Bronchial epithelial cell (primary cell): ENCODE measurements at places on chromosomes 5 and 9. TPM values are rescaled to one million over a fixed set of nuclear protein-coding genes. Genes with fewer than 3 reads are reported as not detected.

Gene DMRT3
- total RNA-seq, result not detected in 2 replicates

Gene RASEF
- 9.2 and 14.2 TPM in 2 replicates for total RNA-seq

Gene WHRN
- total RNA-seq, result 0.53 and 0.77 TPM in 2 replicates

Gene LOX
- total RNA-seq, result 1.4 and 1.8 TPM in 2 replicates

Gene NUTM2G
- not detected in 2 replicates for total RNA-seq

Gene ANGPTL2
- total RNA-seq, result 0.13 and 0.79 TPM in 2 replicates

Gene IRX4
- under 0.01 and 1.1 TPM in 2 replicates for total RNA-seq

Gene RMI1
- total RNA-seq, result 3.7 and 4.7 TPM in 2 replicates

Gene TEX10
- 22.9 and 30.0 TPM in 2 replicates for total RNA-seq

Gene PCDHA1
- under 0.01 TPM in 1 of 2 replicates, not detected in the other for total RNA-seq

DNA sequence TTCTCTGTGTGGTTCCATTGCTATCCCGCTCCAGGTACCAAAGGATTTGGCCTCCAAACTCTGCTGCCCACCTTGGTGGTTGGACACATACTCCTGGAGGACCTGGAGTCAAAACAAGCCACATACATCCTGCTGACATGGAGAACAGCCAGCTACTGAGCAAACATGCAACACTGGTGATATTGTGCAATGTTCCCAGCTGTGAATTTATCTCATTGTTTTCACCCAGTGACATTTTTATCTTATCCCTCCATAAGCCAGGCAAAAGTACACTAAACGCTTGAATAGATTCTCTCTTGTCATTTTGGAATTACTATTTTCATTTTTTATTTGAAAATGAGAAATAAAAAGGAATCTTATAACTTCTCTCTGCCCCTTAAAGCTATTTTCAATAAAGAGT lies 11.1 kb upstream of the CTSL start:
- peak; percentile 68 for DNase-seq

DNA sequence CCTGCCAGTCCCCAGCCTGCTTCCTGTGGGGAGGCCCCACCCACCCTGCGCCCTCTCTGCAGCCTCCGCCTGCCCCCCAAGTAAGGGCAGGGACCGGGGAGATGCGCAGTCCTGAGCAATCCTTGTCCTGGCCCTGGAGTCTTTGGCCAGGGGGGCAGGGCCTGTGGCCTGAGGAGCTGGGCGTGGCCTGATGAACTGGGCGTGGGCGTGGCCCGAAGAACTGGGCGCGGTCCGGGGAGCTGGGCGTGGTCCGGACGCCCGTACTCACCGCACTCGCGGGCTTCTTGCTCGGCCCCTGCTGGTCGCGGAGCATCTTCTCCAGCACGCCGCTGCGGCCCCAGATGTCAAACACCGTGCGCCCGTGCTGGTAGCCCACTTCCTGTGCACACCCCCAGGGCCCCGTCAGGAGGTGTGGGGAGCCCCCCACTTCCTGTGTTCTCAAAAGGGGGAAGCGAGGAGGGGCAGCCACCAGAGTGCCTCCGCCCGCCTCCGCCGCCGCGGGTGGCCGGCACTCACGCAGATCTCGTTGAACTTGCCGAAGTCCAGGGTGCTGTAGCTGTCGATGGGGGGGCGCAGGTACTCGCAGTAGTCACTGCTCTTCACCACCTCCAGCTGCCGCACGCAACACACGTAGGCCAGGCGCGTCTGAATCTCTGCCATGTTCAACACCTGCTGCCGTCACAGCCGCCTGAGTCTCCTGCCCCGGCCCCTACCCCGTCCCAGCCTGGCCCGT lies 2.7 kb upstream of the NSMF start:
- DNase-seq, result no peak

GRCh38 chr9:107154766-107155165 lies 128.3 kb upstream of the RAD23B start:
- DNase-seq, result no peak

- peak; percentile 84 for DNase-seq
These were observed 77.0 kb downstream of the ZCCHC7 start for GRCh38 chr9:37197158-37198038.

GRCh38 chr9:137218754-137219271 lies 3.2 kb downstream of the RNF208 start:
- DNase-seq, result peak; percentile 42

DNA sequence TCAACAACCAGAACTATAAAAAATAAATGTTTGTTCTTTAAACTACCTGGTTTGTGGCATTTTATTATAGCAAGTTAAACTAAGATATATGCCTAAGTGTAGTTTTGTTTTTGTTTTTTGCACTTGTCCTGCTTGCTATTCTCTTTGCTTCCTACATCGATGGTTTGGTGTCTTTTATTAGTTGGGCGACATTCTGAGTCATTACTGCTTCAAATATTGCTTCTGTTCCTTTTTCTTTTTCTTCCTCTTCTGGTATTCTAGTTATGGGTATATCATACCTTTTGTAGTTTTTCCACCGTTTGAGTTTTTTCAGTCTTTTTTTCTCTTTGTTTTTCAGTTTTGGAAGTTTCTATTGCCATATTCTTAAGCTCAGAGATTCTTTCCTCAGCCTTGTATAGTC lies 86.9 kb downstream of the MACIR start:
- DNase-seq, result no peak

- no peak for DNase-seq
These were observed 356.8 kb downstream of the SPOCK1 start for GRCh38 chr5:137142346-137142745.

DNA sequence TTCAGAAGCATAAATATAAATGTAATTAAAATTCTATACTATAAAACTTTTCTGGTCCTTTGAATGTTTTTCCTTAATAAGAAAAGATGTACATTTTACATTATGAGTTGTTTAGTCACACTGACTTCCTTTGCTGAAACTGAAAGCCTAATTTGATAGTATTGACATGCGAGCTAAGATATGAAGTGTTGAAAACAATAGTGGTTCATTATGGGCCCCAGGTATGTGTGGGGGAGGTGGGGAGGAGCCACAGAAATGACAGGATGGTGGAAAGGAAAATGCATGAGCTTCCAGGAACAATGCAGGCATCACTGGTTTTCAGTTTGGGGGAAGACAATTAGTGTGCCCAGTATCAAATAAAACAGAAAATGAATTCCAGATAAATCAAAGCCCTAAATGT lies 35.4 kb upstream of the RLN1 start:
- peak; percentile 43 for DNase-seq

GRCh38 chr9:87776481-87777379 lies 50.8 kb downstream of the CTSL start:
- no peak for DNase-seq

DNA sequence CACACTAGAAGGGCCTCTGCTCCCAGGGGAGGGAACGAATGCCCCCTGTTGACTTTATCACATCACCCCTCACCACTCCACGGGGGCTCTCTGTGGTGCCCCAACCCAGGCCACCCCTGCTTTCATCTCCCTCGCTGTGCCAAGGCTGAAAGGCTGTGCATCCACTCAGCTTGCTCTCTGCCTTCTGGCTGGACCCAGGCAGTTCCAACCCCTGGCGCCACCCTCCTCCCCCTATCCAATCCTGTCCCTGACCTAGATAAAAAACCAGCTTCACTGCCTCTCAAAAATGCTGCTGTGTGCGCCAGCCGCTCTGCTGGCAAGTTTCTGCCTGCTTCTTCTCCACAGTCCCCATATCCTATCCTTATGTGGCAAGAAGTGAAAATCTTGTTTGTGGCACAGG lies 22.4 kb upstream of the CORO2A start:
- DNase-seq, result no peak

- no peak for DNase-seq
These were observed 689 bp upstream of the GLRA1 start for GRCh38 chr5:151925340-151925739.

DNA sequence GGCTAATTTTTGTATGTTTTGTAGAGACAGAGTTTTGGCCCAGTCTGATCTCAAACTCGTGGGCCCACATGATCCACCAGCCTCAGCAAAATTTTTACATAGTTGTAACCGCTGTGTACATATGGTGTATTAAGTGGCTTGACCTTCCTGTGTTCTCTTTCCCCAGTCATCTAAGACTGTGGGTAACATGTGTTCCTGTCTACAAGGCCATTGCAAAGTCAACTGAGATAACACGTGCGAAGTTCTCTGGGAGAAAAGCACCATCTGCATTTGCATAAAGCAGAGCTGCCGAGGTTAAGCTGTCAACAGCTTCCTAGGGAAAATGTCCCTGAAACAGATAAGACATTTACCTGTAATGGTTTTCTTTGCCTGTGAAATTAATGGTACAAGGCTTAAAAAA lies 273.7 kb downstream of the FANCC start:
- DNase-seq, result no peak

- no peak for DNase-seq
These were observed 22.2 kb upstream of the TRAF1 start for GRCh38 chr9:120948824-120949223.

GRCh38 chr9:127180457-127181314 lies 58.3 kb upstream of the ANGPTL2 start:
- no peak for DNase-seq

GRCh38 chr5:111251921-111252320 lies 27.7 kb downstream of the CAMK4 start:
- no peak for DNase-seq

DNA sequence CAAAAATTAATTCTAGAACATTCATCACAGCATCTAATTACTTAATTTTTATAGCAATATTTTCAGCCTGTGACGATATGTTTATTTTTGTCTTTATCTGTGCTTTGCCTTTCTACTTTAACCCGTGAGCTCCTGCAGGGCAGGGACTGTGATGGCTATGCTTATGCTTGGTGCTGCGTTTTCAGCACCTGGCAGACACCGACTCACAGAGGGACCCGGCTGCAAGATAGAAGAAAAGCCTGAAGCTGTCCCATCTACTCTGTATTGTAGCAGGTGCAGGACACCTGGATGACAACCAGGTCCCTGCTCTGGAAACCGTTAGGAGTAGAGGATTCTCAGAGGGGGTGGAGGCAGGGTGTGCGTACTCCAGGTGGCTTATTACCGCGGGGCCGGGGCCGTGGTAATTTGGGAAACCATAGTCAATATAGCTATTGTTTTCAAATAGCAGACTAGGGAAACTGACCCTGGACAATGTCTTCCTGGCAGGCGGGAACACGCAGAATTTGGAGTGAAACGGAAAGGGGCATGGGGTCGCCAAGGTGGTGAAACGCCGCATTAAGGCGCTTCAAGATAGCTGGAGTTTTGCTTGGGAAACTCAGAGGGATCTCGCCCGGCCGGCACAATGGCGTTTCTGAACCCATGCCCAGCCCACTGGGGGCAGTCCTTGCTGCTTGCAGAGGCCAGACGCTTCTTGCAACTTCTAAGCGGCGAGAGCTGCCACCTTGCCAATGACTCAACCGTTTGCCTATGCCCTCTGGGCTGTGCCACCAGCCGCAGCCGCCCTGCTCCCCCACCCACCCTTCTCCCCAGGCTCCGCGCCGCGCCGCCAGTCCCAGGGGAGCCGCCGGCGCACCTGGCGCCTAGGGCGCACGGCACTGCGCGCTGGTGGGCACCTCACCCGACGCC lies 140.1 kb upstream of the PALM2AKAP2 start:
- DNase-seq, result peak; percentile 53

DNA sequence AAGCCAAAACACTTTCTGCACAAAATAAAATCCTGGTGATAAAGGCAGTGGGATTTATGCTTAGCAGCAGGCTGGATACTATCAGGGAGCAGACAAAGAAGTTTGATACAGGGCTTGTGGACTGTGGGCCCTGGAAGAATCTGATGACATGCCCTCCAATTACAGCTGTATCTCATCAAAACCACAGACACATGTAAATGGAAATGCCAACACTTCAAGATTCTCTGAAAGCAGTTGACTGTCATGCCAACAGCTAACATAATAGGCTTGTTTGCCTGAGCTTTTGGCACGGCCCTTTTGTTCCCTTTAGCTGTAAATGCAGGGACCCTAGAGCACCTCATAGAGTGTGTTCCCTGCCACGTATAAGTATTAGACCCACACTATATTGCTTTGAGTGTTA lies 114.4 kb downstream of the STK32A start:
- no peak for DNase-seq

- DNase-seq, result no peak
These were observed 8.9 kb downstream of the CDC42SE2 start for GRCh38 chr5:131272724-131273123.

GRCh38 chr5:150035139-150035895 lies 34.8 kb downstream of the HMGXB3 start:
- DNase-seq, result no peak

DNA sequence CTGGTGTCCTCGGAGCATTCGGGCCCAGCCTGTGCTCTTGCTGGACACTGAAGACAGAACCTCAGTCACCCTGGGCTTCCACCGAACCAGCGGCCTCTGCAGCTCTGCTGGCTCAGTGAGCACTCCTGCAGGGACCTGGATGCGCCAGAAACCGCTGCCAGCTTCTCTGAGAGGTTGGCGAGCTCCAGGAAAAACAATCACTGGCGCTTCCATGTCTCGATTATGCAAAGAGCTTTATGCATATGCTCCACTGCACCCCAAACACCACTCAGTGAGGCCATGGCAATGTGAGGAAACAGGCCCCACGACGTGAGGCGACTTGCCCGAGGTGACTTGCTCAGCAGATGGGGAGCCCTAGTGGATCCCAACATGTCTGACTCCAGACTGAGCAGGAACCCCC lies 11.0 kb downstream of the PRDM12 start:
- DNase-seq, result no peak

GRCh38 chr9:13606586-13606985 lies 327.1 kb upstream of the MPDZ start:
- DNase-seq, result no peak

GRCh38 chr5:83253720-83254119 lies 176.4 kb downstream of the XRCC4 start:
- DNase-seq, result no peak

- no peak for DNase-seq
These were observed 5.8 kb downstream of the POU4F3 start for GRCh38 chr5:146344155-146345118.

DNA sequence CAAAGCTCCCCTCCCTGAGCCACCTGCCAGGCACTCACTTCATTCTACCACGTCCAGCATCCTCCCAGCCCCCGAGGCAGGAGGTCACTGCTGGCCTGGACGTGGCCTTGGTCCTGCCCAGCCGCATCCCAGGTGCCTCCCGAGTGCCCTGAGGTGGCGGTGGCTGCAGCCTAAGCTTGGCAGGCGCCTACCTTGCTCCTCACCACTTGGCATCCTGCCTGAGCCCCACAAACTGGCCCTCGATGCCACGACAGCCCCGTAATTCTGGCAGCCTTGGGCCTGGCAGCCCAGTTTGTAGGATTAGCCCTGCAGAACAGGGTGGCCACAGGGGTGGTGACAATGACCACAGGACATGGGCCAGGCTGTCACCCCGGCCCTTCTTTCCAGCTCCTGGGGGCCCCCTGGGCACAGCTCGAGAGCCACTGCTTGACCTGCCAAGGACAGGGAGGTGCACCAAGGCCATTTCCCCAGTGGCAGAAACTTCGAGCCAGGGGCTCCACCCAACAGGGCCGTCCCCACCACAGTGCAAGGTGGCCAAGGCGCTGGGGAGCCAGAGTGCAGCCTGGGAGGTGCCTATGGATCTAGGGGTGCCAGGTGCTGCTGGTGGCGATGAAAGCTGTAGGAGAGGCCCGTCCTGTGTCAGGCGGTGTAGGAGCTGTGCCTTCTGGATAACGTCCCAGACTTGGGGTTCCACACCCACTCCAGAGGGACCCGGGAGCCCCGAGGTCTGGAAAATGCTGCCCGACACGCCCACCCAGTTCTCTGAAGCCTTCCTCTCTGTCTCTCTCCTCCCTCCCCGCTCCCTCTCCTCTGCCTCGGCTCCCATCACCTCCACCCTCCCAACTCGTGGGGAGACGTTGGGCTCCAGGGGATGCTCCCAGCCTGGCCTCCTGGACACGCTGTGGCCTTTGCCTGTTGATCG lies 18.4 kb downstream of the NKD2 start:
- no peak for DNase-seq
